ENCODE measurements at places on chromosomes 2 and 18. TPM values are rescaled to one million over a fixed set of nuclear protein-coding genes. Genes with fewer than 3 reads are reported as not detected.
A peak's percentile ranks its signal among the peaks of the same experiment; 100 is the strongest.

The EFEMP1 gene
- total RNA-seq, result 219 TPM

The HAAO gene
- total RNA-seq, result 6.1 TPM

The C1QL2 gene
- total RNA-seq, result not detected

The NYAP2 gene
- 1.1 TPM for total RNA-seq

The VIT gene
- total RNA-seq, result 4.2 TPM

The SCYGR4 gene
- total RNA-seq, result not detected

DNA sequence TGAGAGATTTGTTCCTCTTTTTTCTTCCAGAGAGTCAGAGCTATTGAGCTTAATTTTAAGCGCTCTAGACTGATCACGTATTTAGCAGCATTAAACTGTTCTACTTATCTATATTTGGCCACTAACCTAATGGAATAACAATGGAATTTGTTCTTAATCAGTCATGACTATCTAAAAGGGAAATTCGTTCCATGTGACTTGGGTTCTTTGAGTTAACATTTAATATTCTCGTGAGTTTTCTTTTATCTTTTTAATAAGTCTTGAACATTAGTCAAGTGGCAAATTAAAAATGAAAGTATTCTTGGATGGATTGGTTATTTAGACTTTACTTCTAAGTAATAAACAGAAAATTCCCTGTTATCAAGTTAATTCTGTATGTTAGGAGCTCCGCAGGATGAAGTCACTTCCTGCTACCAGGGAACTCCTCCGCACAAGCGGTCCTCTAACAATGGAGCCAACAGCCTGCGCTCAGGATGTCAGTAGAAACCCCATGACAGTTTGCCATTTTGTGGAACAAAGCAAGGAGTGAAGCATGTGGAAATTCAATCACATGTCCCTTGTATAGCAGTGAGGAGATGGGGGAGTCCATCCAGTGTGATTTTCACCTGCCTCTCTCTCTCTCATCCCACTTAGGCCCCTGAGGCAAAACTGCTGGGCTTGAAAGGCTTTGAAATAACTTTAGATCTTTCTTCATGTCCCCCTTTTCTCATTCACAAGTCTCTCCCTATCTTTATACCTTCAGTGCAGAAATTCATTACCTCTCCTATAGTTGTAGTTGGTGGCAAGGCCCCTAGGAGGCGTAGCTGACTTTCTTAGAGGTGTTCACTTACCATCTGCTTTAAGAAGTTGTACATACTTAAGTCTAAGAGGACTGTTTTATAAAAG is 138.1 kb downstream of the WDR7 start:
- no peaks in the 10 kb centered on the region for H3K27me3 ChIP-seq
- H3K4me3 ChIP-seq, result no peak overlapping the region
- no peak for DNase-seq
- H3K36me3 ChIP-seq, result peaks cover 21% of the 10 kb centered on the region
- H3K27ac ChIP-seq, result peak overlapping the region; percentile 26
- H3K4me1 ChIP-seq, result no peaks in the 10 kb centered on the region

GRCh38 chr2:175432021-175432420 is 250.5 kb upstream of the ATP5MC3 start:
- no peak overlapping the region for H3K27ac ChIP-seq
- no peak for DNase-seq
- H3K4me3 ChIP-seq, result no peak overlapping the region
- no peaks in the 10 kb centered on the region for H3K27me3 ChIP-seq
- no peaks in the 10 kb centered on the region for H3K4me1 ChIP-seq
- no peaks in the 10 kb centered on the region for H3K36me3 ChIP-seq

GRCh38 chr2:74481961-74482800 is 617 bp downstream of the CCDC142 start:
- H3K4me3 ChIP-seq, result peak overlapping the region; percentile 98
- H3K4me1 ChIP-seq, result peaks cover 35% of the 10 kb centered on the region
- H3K27ac ChIP-seq, result peak overlapping the region; percentile 92

GRCh38 chr2:183996825-183997793 is 601.2 kb upstream of the ZNF804A start:
- no peaks in the 10 kb centered on the region for H3K4me1 ChIP-seq
- H3K27me3 ChIP-seq, result no peaks in the 10 kb centered on the region
- H3K36me3 ChIP-seq, result no peaks in the 10 kb centered on the region
- no peak overlapping the region for H3K4me3 ChIP-seq
- no peak for DNase-seq

DNA sequence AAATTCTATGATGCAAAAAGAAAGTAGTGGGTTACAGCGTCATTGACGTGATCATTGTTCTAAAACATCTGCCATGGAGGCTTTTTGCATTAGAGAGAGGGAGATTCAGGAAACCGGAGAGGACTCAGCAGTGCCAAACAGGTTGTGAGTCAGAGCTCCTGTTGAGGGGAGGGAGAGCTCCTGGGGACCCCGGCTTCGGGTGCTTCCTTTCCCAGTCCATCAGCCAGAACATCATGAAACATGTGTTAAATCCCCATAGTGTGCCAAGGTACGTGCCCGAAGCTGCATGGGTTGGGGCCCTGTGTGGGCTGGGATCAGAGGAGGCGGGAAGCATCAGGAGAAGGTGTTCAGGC is 791 bp upstream of the CYRIA start:
- DNase-seq, result no peak
- H3K27me3 ChIP-seq, result no peaks in the 10 kb centered on the region
- no peaks in the 10 kb centered on the region for H3K36me3 ChIP-seq
- peaks cover 48% of the 10 kb centered on the region for H3K4me1 ChIP-seq
- peak overlapping the region; percentile 37 for H3K27ac ChIP-seq
- H3K4me3 ChIP-seq, result peak overlapping the region; percentile 72

DNA sequence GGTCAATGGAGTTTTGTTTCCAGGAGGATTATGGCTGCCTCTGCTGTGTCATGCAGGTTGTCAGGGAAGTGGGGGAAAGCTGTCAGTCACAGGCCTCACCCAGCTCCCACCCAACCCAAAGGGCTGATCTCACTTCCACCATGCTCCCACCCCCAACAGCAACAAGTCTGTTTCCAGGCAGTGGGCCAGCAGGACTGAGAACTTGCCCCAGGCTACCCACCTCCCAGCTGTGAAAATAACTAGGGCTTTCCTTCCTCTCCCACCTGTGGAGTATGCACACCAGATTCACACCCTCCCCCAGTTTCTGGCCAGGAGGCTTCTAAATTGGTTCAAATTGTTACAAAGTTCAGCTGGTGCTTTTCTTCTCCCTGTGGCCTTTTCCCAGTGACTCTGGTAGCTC is 95.6 kb upstream of the ACVR1 start:
- no peak overlapping the region for H3K27ac ChIP-seq
- no peaks in the 10 kb centered on the region for H3K36me3 ChIP-seq
- DNase-seq, result no peak
- H3K4me3 ChIP-seq, result no peak overlapping the region

DNA sequence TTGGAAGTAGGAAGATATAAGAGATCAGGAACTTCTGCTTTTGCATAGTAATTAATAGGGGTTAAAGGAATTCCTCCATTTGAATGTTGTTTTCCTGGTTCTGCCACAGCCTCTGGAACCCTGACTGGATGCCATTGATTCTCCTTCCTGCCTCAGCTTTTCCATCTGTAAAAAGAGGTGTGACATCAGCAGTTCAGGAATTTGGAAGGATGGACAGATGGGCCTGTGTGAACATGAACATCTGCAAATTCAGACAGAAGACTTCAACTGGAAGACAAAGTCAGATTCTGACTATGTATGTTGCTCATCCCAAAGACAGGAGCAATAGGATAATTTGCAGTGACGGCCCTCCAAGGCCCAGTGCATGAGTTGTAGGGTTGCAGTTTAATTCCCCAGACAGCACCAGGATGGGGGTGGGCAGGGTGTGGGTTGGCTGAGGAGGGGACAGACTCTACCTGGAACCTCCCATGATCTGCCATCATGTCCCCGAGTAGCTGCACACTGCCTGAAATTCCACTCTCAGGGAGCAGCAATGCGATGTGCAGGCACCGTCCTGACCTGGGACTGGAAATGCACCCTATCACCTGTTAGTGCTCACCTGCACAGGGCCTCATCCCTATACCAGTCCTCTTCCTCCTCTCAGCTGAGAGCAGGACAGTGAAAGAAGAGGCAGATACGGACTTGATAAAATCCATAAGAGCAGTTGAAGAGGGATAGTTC is 98.9 kb upstream of the EPAS1 start:
- no peak overlapping the region for H3K27ac ChIP-seq
- no peaks in the 10 kb centered on the region for H3K27me3 ChIP-seq
- H3K4me1 ChIP-seq, result peaks cover 40% of the 10 kb centered on the region
- no peak for DNase-seq
- no peaks in the 10 kb centered on the region for H3K36me3 ChIP-seq
- no peak overlapping the region for H3K4me3 ChIP-seq

- DNase-seq, result no peak
- no peaks in the 10 kb centered on the region for H3K27me3 ChIP-seq
- no peaks in the 10 kb centered on the region for H3K36me3 ChIP-seq
- H3K4me1 ChIP-seq, result no peaks in the 10 kb centered on the region
- H3K27ac ChIP-seq, result no peak overlapping the region
These were observed 128.4 kb downstream of the ASXL3 start for GRCh38 chr18:33706391-33706790.

DNA sequence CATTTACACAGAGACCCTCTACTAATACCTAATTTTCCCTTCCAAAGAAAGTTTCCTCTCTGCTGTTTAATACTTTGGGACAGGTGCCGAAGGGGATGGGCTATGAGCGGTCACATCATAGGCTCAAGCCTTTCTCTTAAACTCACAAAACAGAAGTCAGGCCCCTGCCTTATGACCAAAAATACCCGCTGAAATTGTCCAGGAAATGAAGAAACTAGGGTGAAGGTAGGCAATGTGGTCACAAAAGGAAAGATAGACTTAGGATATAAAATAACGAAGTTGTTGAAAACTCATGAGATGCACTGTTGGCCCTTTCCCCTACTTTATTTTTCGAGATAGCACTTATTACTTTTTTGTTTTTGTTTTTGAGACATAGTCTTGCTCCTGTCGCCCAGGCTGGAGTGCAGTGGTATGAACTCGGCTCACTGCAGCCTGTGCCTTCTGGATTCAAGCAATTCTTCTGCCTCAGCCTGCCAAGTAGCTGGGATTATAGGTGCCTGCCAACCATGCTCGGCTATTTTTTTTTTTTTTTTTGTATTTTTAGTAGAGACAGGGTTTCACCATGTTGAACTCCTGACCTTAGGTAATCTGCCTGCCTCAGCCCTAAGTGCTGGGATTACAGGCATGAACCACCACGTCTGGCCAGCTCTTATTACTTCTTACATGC is 16.3 kb downstream of the SLC8A1 start:
- H3K4me3 ChIP-seq, result no peak overlapping the region
- DNase-seq, result no peak
- no peaks in the 10 kb centered on the region for H3K27me3 ChIP-seq

DNA sequence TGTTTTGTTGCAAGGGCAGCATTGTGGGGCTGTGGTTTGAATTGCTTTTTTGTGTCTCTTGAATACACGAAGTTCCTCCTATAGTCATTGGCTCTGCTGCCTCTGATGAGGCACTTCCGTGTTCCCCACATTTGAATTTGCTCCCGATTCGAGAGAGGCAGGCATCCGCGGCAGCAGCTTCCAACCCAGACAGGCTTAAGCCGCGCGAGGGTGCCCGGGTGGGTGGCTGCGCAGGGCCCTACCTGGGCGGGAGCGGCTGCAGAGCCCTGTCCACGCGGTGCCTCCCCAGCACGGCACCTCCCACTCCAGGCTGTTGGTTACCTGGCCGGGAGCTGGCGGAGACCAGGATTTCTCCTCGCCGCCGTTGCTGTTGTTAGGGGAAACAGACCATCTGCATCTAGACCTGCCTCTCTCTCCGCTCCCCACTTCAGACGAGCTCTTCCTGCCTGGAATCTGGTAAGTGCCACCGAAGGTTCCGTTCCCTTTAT is 151.3 kb downstream of the NEDD4L start:
- peak overlapping the region; percentile 58 for H3K4me3 ChIP-seq
- H3K27ac ChIP-seq, result peak overlapping the region; percentile 54
- H3K36me3 ChIP-seq, result no peaks in the 10 kb centered on the region
- H3K27me3 ChIP-seq, result no peaks in the 10 kb centered on the region
- peak; percentile 64 for DNase-seq
- peaks cover 12% of the 10 kb centered on the region for H3K4me1 ChIP-seq

GRCh38 chr2:148553332-148553887 is 91.1 kb upstream of the EPC2 start:
- no peaks in the 10 kb centered on the region for H3K27me3 ChIP-seq
- H3K36me3 ChIP-seq, result no peaks in the 10 kb centered on the region
- DNase-seq, result no peak
- peak overlapping the region; percentile 50 for H3K4me3 ChIP-seq

DNA sequence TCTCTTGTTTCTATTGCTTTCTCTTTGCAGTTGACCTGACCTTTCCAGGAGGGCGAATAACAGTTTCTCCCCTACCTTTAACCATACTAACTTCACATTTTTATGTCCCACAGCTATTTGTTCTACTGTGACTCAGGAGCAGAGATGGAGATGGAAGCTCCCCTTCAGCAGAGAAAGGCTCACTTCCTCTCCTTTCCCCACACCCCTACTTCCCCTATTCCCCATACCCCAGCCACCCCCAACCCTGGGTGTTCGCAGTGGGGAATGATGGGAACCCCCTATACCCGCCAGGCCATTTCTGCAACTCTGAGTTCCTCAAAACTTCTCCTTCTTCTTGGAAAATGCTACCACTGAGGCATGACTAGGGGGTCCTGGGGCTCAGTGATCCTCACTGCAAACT is 285.4 kb upstream of the MGAT5 start:
- DNase-seq, result no peak
- H3K27ac ChIP-seq, result no peak overlapping the region
- H3K4me3 ChIP-seq, result no peak overlapping the region
- H3K4me1 ChIP-seq, result no peaks in the 10 kb centered on the region

DNA sequence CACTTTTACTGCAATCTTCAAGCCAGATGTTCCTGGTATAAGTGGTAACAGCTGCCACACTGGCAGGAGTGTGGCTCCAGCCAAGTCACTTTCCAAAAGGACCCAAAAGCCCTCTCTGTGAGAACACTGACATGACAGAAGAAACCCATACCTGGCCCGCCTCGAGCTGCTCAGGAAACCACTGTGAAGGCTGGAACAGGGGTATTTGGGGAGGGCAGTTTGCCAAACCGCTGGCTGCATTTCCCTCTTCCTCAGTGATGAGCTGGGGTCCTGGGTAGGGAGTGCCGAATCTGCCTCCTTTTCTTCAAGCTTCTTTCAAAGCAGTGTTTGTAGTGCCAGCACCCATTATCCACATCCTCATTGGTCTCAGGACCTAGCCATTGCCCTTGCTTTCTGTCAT is 10.3 kb upstream of the OSR1 start:
- no peak overlapping the region for H3K4me3 ChIP-seq
- no peaks in the 10 kb centered on the region for H3K4me1 ChIP-seq
- no peak overlapping the region for H3K27ac ChIP-seq
- no peak for DNase-seq
- no peaks in the 10 kb centered on the region for H3K36me3 ChIP-seq
- peaks cover 10% of the 10 kb centered on the region for H3K27me3 ChIP-seq

DNA sequence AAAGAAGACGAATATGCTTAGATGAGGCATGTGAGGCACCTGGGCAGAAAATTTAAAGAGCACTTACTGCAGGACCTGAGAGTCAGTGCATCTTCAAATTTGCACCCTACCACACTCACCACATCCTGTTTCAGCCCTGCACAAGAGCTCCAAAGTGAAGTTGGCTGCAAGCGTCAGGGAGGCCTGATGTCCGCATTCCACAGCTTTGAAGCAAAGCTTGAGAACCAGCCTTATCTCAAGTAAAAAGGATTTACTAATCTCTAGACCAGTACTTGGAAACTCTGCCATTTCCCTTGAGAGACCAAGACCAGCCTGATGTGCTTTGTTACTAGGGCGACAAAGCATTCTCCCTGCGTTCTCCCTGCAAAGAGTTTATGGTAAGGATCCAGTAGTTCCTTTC is 3.4 kb upstream of the ASNSD1 start:
- no peaks in the 10 kb centered on the region for H3K27me3 ChIP-seq
- peak overlapping the region; percentile 76 for H3K27ac ChIP-seq
- H3K4me1 ChIP-seq, result peaks cover 17% of the 10 kb centered on the region
- no peaks in the 10 kb centered on the region for H3K36me3 ChIP-seq

- peaks cover 36% of the 10 kb centered on the region for H3K4me1 ChIP-seq
- peak; percentile 94 for DNase-seq
- H3K36me3 ChIP-seq, result no peaks in the 10 kb centered on the region
These were observed 4.6 kb upstream of the MLPH start for GRCh38 chr2:237482485-237482884.

Measured in lower lobe of right lung (tissue), 2 donors.